ENCODE measurements at places on chromosomes 4 and X. TPM values are rescaled to one million over a fixed set of nuclear protein-coding genes. Genes with fewer than 3 reads are reported as not detected.

The KLHL4 gene
- total RNA-seq = 0.22 TPM

The ZNF330 gene
- total RNA-seq = 59.2 TPM

The PRDM5 gene
- 36.2 TPM for total RNA-seq

The PROM1 gene
- total RNA-seq = 43.0 TPM

DNA sequence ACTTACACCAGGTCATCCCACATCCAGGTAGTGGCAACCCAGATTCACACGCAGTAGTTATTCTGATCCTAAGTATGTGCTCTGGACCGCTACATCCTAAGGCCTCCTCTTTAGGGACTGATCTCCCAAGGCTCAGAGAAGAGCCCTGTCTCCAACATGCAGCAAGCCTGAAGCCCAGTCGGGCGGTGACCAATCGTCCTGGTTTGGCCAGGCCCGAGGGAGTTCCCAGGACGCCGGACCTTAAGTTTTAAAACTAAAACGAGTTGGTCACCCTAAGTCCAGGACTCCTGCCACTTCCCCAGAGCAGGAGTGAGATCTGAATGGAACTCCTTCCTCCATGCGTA lies 385 bp downstream of the LYAR start:
- no peak for DNase-seq

DNA sequence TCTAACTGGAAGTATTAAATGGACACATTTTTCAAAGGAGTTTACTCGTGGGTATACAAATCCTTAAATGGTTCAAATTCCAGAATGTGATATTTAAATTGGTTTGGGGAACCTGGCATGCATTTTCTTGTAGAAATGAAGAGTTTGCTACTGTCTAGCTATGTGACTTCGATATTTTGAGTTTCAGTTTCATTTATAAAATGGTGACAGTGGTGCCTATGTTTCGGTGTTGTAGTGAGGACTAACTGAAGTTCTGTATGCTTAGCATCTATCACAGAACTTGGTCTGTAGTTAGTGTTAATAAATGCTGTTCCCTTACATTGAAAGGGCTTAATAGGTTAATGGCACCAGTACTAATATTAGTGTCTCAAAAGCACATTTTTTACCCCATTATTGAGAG lies 29.4 kb downstream of the TRPC5 start:
- no peak for DNase-seq

GRCh38 chr4:52716364-52717151 lies 34.7 kb downstream of the ERVMER34-1 start:
- no peak for DNase-seq

DNA sequence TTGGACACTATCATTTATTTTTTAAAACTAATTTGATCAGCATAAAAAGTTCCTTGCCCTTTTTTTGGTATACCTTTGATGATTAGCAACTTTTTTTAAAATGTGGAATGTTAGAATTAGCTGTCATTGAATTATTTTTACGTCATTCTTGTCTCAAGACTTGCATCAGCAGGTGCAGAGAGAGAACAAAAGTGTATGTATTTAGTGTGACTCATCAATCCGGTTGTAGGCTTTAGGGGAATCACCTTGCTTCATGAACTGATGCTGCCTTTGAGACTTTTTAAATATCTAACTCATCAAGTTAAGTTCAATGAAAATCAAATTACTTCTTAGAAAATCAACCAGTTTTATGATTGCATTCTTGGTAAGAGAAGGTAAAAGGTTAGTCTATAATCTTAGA lies 125.1 kb downstream of the ARX start:
- no peak for DNase-seq
